ENCODE measurements at places on chromosomes 6 and 20.
A peak's percentile ranks its signal among the peaks of the same experiment; 100 is the strongest.

- no peak for DNase-seq
Measured at GRCh38 chr20:32610472-32611218, 25.5 kb upstream of the NOL4L start.

GRCh38 chr6:140670021-140670420 lies 1295.6 kb upstream of the CITED2 start:
- DNase-seq, result no peak

DNA sequence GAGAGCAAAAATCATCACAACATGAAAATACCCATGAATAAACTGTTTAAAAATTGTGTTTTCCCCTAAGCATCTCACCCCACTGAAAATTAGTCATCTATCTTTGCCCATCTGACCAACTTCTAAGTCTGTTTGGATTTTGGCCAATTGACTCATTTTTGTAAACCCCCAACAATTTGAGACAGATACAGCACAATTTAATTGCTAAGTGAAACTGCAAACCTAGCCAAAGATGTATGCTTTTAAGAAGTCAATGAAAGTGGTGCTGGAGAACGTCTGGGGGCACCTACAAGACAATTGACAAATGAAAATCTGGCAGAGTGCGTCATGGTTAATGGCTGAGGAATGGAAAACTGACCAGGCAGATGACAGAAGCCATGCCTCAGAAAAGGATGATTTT lies 30.9 kb upstream of the SLC24A3 start:
- no peak for DNase-seq

DNA sequence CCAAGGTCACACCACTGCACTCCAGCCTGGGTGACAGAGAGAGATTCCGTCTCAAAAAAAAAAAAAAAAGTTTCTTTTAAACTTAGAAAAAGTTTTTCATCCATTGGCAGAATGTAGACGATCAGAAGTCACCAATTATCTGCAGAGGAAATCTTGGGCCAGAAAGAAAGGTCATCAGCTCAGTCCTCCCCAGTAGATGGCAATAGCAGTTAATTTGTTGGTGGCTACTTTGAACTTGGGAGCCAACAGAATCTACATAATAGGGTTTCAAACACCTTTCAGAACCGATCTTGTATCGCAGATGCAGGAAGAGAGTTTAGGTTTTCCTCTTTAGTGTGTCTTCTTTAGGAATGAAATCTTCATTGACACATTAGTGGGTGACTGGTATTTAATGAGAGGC lies 41.7 kb downstream of the LBP start:
- DNase-seq, result no peak

- no peak for DNase-seq
Measured at GRCh38 chr6:114707081-114707620, 364.3 kb upstream of the HS3ST5 start.

DNA sequence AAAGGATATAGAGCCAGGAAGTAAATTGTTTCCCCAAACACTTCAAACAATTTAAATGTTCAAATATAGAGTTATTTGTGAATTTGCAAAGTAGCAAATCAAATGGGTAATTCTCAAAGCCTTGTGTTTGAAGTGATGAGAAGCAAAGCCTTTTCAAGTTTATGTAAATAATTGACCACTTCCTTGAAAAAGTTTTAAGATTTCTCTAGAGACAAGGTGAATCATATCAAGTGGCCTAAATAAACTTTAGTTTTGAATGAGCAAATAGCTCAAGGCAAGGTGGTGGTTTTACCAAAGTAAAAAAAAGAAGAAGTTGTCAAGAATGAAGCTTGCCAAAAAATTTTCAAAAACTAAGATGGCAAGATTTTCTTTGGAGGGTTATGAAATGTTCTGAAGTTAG lies 42.6 kb upstream of the IFNGR1 start:
- DNase-seq, result peak; percentile 40

- DNase-seq, result no peak
Measured at GRCh38 chr20:49207076-49207475, 12.1 kb upstream of the DDX27 start.

DNA sequence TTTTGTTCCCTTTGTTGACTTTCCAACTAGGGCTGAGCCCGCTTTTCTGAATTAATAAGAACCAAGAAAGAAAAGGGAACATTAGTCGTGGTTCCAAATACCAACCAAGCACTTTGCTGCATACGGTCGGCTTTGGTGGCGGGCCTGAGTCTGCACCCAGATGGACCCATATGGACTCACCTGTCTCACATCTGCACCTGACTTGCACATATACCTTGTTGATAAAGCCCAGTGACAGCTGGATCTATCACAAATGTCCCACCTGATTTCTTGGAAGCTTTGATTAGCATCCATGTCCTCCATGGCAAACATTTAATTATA lies 39.0 kb downstream of the TPD52L1 start:
- DNase-seq, result no peak

- no peak for DNase-seq
Measured at GRCh38 chr6:7132398-7133035, 24.8 kb downstream of the RREB1 start.

DNA sequence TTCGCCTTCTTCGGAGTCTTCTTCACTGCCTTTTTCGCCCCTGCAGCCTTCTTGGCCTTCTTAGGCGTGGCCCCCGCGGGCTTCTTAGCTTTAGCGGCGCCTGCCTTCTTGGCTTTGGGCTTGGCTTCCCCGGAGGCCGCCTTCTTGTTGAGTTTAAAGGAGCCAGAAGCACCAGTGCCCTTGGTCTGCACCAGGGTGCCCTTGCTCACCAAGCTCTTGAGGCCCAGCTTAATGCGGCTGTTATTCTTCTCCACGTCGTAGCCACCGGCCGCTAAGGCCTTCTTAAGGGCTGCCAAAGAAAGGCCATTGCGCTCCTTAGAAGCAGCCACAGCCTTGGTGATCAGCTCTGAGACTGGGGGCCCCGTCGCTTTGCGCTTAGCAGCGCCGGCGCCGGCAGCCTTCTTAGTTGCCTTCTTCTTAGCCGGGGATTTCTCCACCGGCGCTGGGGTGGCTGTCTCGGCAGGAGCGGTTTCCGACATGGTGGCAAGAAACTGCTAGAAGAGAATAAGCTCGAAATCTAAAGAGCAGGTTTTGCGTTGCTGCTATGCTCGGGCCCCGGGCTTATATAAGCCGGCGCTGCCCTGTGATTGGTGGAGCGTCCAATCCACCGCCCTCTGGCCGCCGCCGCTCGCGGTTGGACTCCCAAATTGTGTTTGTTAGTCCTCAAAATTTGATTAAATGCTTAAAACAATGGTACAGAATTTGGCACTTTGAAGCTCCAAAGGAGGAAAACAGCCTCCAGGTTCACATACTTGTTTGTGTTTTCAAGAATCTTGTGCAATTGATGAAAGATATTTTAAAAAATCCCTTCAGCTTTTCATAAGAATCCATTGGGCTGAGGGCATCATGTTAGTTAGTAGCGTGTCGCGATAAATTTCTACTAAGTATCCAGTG lies 44.9 kb downstream of the OR2B2 start:
- DNase-seq, result peak; percentile 65

GRCh38 chr6:52515219-52515960 lies 61.5 kb downstream of the TRAM2 start:
- DNase-seq, result no peak

GRCh38 chr6:40688214-40688761 lies 101.1 kb upstream of the LRFN2 start:
- DNase-seq, result no peak

DNA sequence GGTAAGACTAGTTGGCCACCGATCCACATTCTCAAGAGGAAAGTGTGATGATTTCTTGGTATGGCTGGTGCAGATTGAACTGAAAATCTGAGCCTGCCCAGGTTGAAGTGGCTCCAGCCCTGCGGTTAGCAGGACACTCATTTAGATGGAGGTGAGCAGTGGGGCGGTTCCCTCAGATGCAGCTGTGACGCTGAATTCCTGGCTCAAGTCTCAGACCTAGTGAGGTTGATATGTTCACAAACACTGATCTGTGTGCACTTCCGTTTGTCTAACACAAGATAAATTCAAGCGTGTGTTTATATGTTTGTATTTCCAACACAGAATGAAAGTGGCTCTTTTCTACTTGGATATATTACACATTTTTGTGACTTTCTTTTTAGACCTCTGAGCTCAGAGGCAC lies 83.4 kb upstream of the FRMD1 start:
- no peak for DNase-seq

DNA sequence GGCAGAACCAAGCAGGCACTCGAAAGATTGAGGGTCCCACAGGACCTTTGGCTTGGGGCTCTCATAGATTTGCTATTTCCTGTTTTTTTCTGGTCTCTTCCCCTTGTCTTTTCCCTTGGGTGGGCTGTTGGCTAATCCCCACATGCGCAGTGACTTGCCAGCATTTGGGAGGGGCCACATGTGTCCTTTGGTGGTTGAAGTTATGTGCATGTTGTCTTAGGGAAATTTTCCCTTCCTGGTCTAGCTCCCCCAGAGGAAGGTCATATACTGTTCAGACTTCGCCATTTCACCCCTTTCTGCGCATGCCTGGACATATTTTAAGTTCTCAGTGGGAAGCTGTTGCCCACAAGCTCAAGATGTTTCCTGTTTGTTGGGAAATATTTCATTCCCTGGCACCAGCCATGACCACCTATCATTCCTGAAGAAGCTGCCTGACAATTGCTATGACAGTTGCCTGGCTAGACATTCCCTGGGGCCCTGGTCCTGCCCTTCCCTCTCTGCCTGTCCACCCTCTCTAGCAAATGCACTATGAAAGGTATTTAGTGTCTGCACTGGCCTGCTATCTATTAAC lies 156.2 kb upstream of the THBS2 start:
- DNase-seq, result no peak

- no peak for DNase-seq
Measured at GRCh38 chr20:2237059-2237458, 58.7 kb upstream of the TGM3 start.

GRCh38 chr6:47278545-47278944 lies 31.2 kb downstream of the TNFRSF21 start:
- DNase-seq, result no peak

DNA sequence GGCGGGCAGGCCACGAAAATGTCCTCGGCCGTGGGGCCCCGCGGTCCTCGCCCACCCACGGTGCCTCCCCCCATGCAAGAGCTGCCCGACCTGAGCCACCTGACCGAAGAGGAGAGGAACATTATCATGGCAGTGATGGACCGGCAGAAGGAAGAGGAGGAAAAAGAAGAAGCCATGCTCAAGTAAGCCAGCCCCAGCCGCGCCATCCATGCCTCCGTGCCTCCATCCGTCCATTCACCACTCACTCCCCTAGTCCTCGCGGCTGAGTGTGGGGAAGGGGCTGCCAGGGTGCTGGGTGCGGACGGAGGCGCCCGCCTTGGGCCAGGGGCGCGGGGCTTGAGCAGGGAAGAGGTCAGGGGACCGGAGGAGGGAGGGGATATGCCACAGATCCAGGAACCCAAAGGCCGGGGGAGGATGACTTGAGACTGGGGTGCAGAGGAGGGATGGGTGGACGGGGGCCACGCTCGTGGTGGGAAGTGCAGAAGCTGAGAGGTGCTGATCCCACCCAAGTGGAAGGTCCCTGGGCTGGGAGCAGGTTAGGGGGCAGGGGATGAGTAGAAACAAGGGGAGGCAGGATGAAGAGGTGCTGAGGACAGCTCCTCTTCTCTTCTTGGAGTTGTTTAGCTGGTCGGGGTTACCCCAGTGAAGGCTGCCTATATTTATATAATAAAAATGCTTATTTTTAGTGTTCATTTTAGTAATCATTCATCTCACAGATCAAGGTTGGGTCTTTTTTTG lies 825 bp downstream of the RIMS1 start:
- DNase-seq, result no peak

GRCh38 chr20:46808565-46808964 lies 86.1 kb upstream of the EYA2 start:
- no peak for DNase-seq

DNA sequence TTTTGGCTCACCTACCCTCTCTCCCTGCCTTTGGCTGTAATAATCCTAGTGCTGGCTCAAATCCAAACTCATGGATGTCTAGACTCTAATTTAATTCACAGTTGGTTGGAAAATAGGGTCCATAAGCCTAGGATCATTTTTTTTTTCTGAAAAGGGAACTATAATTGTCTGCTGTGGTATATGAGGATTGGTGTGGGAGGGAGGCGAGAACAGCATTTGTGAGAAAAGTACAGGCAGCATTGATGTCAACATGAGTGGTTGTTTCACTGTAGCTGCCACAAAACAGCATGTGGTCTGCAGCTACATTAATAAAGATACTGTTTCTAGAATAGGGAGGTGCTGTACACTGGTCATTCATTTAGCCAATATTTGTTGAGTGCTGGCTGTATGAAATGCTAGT lies 18.6 kb upstream of the POLR1H start:
- DNase-seq, result no peak

DNA sequence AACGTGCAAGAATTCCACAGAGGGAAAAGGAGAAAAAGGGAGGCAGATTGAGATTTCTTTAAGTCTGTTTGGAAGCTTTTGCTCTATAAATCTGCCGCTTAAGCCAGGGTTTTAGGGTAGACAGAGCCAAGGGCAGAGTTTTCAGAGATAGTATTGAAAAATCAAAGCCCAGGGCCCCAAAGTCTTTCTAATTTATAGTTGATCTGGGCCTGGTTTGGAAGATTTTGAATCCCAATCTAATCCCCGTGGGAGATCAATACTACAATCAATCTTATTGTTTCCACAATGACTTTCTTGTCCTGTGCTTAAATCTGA lies 3.3 kb downstream of the BMP2 start:
- DNase-seq, result no peak

DNA sequence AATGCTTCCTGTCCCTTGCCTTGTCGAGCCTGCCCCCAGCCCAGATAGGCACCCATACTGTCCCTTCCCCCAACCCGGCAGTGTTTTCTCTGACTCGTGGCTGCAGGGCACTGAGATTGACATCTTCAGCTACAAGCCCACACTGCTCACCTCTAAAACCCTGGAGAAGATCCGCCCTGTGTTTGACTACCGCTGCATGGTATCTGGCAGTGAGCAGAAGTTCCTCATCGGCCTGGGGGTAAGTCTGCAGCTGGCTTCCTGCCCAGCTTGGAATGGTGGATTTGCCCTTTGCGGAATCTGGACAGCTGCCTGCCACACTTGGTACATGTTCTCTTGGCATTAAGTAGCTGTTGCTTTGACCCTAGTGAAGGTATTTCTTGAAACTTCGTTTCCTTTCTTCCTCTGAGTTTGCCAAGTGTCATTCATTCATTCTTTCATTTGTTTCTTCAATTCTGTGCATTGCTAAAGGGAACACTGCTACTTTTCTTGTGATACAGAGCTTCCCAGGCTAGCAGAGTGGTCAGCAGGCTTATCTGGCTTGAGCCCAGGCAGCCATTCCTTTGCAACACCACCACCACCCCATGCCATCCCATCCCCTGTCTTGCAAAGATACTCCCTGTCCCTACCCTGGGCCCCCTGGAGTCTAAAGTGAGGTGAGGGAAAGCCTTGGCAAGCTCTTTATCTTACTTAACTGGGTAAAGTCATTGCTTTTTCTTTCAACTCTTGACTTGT lies 26.2 kb downstream of the CCDC167 start:
- no peak for DNase-seq

DNA sequence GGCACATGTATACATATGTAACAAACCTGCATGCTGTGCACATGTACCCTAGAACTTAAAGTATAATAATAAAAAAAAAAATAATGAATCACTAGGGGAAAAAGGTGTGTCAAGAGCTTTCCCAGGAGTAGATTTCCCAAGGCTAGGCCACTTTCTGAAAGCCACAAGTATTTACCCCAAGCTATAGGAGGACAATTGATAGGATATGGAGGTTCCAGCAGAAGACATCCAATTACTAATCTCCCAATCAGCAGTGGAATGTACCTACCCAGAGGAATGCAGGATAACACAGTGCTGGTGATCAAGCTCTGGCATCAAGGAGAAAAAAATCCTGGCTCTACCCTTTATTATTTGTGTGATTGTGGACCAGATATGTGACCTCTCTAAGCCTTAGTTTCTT lies 562.7 kb downstream of the RFPL4B start:
- no peak for DNase-seq

Data from central memory CD4-positive, alpha-beta T cell (primary cell).